H54 (cell line): ENCODE measurements at places on chromosomes 11 and 22.

DNA sequence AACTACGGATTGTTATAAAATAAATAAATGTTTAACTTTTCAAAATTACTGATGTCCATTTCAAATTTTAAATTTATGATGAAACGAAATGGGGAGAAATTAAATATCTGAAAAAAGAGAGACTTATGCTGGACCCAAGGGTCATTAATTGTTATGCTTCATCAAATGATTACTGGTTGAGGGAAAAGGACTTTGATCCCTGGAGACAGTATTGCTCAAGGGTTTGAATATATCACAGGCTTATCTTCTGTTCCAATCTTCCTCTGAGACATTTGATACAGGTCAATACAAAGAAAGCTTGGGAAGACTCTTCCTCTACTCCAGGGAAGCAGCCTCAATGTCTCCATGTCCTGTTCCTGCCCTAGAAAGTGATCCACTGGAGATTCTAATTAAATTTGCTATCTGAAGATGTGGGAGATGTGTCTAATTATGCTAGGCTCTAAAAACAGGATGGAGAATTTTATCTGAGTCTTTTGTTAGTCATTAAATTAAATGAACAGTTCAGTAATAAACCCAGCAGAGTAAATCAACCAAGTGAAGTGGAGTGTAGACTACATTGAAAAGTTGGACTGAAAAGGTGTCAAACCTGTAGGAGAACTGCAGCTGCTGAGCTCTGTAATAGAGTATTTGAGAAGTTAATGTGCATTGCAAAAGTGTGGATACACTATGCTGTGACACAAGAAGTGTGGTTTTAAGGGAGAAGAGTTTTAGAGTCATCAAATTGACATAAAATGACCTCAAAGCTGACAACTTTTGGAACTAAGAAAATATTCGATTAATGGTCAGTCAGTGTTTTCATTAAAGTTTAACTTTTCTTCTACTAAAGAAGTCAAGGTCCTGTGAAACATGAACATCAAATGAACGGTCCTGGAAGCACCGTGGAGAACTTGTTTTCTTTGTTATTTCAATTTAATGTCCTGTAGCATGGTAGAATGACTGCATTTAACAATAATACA lies 623.7 kb upstream of the CCDC90B start:
- no peak for DNase-seq

DNA sequence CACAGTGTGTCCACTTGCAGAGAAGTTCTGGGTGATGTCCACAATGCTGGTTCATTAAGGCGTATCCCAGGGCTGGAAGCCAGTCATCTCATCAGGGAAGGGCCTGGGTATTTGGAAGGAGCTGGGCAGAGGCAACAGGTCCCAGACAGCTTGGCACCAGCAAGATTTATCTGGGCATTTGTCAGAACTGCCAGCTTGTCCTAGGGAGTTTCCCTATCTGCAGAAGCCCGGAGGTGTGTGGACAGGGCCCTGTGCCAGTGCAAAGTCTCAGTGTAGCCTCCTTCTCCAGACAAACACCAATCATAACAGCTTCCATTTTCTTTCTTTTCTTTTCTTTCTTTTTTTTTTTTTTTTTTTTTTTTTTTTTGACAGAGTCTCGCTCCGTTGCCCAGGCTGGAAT lies 125.3 kb upstream of the TIMP3 start:
- no peak for DNase-seq

- DNase-seq = no peak
Measured at GRCh38 chr11:64877390-64878222, 815 bp downstream of the EHD1 start.

- no peak for DNase-seq
Measured at GRCh38 chr11:27354359-27354965, 8.6 kb downstream of the CCDC34 start.

DNA sequence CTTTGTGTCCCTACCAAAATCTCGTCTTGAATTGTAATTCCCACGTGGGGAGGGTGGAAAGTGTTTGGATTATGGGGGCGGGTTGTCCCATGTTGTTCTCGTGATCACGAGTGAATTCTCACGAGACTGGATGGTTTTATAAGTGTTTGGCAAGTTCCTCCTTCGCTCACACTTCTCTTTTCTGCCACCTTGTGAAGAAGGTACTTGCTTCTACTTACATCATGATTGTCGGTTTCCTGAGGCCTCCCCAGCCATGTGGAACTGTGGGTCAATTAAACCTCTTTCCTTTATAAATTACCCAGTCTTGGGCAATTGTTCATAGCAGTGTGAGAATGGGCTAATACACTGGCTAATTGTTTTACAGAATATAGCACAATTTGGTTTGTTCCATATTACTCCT lies 326.3 kb downstream of the GRM5 start:
- DNase-seq = no peak

- no peak for DNase-seq
Measured at GRCh38 chr11:125299061-125299615, 134.6 kb downstream of the PKNOX2 start.

DNA sequence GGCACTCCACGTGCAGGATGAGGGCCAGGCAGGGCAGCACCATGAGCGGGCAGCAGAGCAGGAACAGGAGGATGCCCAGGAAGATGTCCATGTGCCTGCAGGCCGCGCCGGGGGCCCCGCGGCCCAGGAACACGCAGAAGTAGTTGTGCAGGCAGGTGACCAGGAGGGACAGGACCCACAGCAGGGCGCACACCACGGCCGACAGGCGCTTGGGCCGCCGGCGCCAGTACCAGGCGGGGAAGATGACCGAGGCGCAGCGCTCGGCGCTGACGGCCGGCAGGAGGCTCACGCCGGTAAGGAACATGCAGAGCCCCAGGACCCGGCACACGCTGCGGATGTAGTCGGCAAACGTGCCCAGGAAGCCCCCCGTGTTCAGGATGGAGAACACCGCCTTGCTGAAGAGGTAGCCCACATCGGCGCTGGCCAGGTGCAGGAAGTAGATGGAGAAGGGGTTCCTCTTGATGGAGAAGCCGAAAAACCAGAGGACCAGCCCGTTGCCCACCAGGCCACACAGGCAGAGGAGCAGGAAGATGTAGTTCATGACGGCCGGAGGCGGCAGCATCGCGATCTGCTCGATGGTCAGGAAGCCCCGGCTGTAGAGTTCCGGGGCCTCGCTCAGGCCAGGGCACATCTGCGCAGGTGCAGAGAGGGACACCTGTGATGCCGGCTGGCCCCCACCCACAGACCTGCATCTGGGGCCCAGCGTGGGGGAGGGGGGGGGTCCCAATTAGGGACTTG lies 7.2 kb downstream of the MRGPRF start:
- no peak for DNase-seq

GRCh38 chr11:132257871-132258270 lies 887.5 kb downstream of the NTM start:
- no peak for DNase-seq

GRCh38 chr11:72652873-72653630 lies 21.2 kb downstream of the PDE2A start:
- no peak for DNase-seq
